ENCODE measurements at places on chromosomes 6 and 20.

DNA sequence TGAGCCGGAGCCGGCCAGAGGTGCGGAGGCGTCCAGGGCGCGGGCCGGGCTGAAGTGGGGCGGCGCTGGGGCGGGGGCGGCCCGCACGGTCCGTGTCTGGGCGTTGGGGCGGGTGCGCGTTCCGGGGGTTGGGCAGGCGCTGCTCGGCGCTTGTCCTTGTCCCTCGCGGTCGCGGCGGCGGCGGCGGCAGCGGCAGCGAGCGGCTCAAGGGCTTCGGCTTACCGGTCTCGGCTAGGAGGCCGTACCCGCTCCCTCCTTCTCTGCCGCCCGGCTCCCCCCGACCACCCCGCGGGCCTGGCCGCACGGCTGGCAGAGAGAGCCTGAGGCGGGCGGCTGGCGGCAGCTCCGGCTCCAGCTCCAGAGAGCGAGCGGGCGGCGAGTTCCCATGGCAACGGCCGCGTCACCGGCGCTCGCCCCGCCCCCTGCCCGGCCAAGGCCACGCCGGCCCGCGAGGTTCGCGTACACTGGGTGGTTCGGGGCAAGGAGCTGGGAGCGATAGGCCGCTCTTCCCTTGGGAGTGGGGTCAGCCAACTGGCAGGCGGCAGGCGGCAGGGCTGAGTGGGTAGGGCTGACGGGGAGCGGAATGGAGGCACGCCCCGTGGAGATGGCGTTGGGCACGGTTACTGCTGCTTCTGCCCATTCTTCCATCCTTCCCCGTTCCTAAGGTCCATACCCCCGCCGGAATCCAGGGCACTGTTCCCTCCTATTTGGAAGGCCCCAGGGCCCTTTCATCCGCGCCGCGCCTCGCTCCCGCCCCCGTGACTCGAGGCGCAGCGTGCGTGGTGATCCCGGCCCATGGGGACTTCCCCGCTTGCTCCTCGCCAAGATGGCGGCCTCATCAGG, at the start of gene LRRC73:
Gene LRRC73, minus strand, starts transcription at position 363 of the 843 bp plus-strand sequence. CDS start 561 bp downstream, outside the sequence.
- ATAC-seq, result peak; percentile 90

DNA sequence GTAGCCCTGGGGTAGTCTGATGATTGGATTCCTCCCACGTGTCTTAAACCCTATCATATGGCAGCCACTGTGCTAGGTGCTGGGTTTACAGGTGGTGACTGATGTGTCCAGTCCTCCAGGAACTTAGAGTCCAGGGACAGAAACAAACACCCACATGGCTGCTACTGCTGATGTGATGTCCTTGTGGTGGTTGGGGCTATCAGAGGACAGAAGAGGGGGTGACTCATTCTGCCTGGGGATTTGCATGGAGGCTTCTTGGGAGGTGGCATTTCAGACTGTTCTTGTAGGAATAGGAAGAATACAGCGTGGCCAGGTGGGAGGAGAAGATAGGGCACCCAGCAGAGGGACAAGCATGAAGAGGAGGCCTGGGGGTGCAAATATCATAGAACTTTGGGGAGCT, 9.8 kb downstream of the RAET1G start:
- no peak for ATAC-seq

GRCh38 chr20:54284928-54285704, 77.2 kb downstream of the PFDN4 start:
- no peak for ATAC-seq

GRCh38 chr20:4046926-4047325, 31.6 kb upstream of the RNF24 start:
- no peak for ATAC-seq

- ATAC-seq, result no peak
Measured at GRCh38 chr6:138714493-138714892, 59.1 kb upstream of the CCDC28A start.

DNA sequence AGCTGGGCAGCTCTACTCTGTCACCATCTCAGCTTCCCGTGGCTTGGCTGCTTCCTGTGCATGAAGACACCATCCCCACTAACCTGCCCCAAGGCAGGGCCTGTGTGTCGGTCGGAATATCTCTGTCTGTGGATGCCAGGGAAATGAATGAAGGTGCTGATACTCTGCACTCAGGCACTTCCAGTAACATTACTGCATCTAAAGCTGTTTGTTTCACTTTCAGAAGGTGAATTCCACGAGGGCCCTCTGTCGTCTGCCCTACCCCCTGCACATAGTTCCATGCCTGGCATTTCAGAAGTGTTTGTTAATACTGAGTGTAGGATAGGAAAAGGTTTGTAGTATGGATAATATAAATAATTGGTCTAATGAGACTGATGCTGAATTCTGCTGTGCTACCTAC, 114.7 kb upstream of the GMDS start:
- ATAC-seq, result no peak

GRCh38 chr6:144583614-144583954, 298.4 kb downstream of the UTRN start:
- no peak for ATAC-seq

GRCh38 chr20:14333721-14334120, 3.7 kb downstream of the FLRT3 start:
- no peak for ATAC-seq

- no peak for ATAC-seq
Measured at GRCh38 chr6:54865091-54865631, 18.6 kb downstream of the FAM83B start.

DNA sequence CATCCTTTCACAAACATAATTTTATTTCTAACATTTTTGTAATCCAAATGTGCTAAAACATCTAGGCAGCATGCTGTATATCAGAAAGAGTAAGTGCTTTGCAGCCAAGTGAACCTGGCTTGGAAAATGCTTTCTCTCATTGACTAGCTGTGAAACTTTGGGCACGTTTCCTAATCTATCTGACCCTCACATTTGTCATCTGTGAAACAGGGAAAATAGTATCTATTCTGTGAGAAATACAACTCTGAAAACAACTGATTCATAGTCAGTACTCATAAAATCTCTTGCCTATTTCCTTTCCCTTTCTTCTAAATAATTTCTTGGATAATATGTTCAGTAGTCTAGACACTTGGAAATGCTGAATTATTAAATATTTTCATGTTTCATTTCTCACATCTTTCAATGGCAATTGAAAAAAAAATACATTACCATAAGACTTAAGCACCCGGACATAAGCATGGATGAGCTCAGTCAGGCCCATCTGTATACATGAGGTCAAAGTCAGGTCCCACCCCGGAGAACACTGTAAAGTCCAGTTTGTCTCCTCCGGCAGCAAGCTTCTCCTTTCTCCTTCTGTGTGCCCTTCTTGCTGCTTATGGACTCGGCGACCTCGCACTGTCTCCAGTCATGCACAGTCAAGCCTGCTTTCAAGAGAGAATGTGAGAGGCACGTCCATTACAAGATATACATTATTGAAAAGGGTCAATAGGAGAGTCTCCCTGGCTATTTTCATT, 455.0 kb upstream of the SOX4 start:
- no peak for ATAC-seq

DNA sequence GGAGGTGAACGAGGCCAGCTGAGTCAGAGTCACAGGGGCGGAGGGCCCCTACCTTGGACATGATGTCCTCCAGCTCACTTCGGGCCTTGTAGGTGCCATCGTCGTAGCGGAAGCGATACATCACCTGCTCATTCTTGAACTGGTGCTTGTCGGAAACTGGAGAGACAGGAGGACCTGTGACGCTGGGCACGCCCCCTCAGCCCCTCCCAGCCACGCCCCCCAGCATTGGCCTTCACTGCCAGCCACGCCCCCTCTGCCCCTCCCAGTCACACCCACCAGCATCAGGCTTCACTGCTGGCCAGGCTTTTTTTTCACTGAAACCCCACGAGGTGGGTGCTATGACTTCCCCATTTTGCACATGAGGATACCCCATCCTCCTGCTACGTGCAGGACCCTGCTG, 148.2 kb downstream of the PREX1 start:
- no peak for ATAC-seq

DNA sequence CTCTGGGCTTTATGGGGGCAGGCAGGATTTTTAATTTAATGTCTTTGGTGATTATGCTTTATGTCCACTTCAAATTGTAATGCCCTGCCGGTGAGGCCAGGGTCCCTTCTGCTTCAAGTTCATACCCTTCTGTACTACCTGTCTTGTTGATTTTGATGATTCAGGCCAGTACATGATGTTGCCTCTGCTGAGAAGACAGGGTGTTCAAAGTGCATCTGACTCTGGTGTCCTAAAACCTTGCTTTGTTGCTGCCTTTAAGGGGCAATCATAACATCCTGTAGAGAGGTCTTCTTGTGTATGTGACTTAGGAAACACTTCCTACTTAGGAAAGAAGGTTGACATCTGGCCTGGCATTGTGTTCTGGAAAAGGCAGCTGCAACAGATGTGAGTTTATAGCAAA, 113.2 kb downstream of the TMEM170B start:
- peak; percentile 7 for ATAC-seq

DNA sequence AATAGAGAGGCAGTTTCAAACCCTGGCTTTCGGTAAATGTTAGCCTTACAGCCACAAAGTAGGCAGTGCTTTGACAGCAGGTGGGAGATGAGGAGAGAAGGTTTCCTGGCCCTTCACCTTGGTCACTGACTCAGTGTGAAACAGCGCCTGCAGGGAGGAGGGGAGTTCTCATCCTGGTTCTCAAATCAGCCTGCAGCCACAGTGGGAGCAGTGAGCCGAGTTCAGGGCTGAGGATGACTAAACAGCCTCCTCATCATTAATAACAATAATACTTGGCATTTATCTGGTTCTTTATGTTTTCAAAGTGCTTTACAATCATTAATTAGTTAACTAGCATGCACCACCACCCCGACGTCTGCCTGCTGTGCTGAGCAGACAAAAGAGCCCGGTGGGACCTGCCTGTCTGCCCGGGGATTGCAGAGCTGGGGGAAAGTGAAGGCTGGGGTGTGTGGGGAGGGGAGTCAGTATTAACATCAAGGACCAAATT, 59.6 kb downstream of the PRDM1 start:
- no peak for ATAC-seq

DNA sequence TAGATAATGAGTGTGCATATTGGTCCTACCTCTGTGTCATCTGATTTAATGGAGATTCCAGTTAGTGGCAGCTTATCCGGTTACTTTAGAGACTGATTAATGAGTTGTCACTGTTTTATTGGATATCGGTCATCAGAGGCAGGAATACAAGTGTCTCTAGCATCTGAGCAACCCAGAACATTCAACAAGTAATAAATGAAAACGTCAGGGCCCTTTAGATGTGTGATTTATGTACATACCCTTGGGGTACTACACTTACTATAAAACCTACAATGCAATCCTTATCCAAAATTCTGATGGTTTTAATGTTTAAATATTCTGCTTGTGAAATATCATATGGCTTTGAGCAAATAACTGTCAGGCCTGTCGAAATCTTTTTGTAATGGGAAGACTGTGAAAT, 1117.9 kb upstream of the FLRT3 start:
- no peak for ATAC-seq

- ATAC-seq, result no peak
Measured at GRCh38 chr6:85389151-85389797, 60.6 kb upstream of the NT5E start.

- ATAC-seq, result no peak
Measured at GRCh38 chr20:36756496-36756895, 10.6 kb upstream of the NDRG3 start.

DNA sequence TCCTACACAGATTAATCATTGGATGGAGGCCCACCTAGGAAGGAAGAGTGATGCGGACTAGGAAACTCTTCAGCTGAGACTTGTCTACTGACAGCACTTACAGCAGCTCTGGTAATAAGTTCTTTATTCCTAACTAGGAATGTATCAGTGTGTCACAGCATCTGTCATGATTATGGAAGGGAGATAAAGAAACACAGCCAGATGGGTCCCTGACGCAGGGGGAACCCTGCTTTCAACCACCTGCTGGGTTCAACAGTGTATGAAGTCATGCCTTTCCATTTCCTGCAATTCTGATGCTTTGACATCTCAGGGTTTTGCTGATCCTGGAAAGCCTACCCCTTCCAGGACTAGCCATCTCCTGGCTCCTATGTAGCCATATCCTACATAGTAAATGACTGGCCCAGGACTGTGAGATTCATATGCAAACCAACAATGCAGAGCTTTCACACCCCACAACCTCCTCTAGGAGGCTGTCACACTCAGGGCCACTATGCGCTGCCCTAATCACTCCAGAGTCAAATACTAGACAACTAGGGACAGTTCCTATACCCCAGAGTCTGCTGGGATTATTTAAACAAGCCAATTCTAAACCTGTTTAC, 29.0 kb upstream of the MANEA start:
- ATAC-seq, result no peak

DNA sequence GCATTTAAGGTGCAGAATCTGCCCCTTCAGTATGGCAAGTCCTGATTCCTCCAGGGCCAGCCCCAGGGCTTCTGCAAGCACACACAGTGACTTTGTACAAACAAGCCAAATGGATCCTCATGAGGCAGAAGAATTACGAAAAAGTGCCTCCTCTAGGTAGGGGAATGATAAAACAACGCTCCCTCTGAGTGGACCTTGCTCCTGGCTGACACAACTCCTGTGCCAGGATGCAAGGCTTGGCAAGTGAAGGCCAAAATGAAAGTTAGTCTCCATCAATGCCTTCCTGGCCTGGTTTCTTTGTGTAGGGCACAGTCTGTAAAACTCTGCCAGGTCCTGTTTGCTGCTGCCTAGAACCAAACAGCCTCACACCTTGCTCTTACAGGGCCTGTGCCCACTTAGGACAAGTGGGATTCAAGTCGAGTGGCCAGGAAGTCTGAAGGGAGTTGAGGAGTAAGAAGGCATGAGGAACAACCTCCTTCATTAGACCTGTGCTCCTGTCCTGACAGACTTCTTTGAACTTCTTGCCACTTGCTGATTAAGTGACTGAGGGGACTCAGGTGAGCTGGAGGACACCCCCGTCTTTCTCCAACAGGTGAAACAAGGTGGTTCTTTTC, 417.1 kb downstream of the CDC5L start:
- ATAC-seq, result no peak

DNA sequence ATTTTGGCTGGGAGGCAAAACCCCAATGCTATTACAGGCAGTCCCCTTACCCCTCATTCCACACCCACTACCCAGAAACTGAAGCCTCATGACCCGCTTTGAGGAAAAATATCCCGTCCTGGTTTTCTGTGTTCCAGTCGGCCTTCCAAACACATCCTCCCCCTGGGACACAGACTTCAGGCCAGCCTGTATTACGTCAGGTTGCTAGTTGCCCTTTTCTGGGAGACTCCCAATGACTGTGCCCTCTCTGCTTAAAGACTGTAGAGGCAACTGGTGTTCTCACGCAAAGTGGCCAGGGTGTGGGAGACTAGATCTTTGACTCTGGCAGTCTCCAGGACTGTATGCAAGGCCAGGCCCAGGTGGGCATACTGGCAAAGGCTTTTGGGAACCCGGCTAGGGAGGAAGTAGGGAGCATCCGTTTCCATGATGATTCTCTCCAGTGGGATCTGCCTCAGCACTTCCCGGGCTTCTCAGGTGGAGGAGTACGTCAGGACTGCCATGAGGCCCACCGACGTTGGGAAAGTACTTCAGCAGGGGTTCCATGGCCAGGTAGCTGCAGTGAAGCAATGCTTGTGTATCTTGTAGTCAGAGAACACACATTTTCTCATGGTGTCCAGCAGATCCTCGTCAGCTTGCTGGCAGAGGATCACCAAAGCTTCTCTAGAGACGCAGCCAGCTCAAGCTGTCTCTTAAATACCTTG, 34.9 kb downstream of the DYNLT1 start:
- no peak for ATAC-seq

DNA sequence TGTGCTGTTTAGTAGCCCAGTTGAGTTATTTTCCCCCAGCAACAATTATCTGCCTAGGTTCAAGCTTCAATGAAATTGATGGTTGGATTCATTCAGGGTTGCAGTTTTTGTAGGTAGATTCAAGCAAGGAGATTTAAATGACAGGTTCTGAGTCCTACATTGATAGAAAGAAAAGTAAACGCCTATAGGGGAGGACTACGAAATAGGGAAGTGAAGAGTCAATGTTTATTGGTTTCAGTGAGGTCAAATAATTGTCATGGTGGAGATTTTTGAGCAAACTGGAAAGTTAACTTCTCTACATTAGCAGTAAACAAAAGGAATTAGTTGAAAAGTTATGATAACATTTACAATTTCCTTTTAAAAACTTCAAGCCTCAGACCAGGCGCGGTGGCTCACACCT, 734 bp upstream of the WFDC13 start:
- no peak for ATAC-seq
